GM12865 (cell line): ENCODE measurements at places on chromosomes 4 and X.

- DNase-seq = no peak
Measured at GRCh38 chrX:17566740-17567139, 170.6 kb upstream of the SCML1 start.

- no peak for DNase-seq
Measured at GRCh38 chr4:121088867-121089266, 16.5 kb upstream of the NDNF start.

DNA sequence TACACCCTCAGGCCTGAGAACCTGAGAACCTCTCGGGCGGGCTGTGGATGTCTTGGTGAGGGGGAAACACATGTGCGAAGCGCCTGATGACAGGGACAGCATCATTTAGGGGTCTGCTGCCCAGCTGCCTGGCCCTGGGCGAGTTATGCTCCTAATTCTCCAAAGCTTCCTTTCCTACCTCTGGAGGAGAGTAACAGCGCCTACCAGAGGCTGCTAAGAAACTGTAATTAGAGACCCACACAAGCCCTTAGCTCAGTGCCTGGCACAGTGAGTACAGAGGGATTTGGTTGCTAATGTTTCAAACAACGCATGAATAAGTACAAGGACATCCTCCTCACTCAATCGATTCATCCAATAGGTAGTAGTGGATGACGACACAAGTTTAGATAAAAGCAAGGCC lies 40.4 kb downstream of the BCOR start:
- DNase-seq = no peak

- no peak for DNase-seq
Measured at GRCh38 chr4:6275898-6276806, 6.5 kb downstream of the WFS1 start.

- DNase-seq = no peak
Measured at GRCh38 chrX:76957485-76957884, 489.7 kb upstream of the FGF16 start.

DNA sequence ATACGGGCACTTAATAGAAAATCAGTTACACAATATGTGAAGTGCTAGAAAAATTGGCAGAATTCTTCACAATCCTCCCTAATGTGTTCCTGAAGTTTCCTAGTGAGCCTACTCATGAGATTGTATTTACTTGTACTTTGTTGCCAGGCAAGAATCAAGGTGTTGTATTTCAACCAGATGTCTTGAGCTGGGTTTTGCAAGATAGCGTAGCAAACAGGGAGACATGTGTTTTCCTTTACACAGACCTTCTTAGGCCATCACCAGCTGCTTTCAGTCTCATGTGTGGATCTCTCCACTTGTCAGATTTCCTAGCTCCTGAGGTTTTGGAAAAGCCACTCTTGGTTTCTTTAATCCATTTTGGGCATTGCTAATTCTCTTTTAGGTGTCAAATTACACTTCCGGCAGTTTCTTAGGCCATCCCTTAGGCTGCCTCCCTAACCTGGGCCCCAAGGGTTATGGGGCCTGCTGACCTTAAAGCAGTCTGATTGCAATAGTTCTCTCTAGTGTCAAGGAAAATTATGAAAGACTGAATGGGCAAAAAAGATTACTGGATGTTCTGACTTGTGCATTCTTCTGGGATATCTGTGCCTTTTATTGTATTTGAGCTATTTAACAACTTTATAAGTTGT lies 12.2 kb upstream of the EDA start:
- DNase-seq = no peak

DNA sequence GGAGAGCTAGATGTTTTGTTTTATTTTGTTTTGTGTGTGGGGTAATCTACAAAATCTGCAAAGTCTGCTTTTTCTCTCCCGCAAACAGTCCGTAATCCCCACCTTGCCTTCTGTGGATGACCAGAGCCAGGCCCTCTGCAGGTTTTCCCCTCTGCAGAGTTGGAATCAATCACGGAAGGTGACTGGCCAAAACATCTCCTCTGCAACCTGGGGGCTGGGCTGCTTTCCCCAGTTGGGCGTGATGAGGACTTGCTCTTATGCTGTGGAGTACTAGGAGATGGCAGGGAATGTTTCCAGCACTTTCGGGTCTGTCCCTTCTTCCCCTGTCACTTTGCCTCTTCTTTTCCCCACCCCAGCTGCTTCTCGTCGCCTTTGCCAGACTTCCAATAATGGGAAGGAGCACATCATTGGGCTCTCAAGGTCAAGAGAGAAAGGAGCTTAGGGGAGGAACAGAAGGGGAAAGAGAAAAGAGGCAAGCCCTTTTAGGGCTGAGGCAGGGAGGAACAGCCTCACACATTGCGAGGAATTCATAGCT lies 1.1 kb downstream of the TMEM35A start:
- DNase-seq = no peak

DNA sequence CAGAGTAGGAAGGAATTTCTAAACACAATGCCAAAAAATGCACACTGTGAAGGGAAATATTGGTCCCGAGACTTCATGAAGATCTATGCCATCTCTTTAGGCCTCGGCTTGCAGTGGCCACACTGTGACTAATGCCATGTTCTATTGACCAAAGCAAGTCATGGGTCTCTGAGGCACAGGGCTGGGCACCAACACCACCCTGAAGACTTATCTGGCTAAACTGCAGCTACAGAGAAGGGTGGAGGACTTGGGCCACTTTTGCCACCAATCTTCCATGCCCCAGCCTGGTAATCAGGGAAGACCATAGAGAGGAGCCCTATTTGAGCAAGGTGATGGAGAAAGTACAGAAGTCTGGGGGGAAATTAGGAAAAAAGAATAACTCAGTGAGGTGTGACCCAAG lies 42.1 kb downstream of the HMX1 start:
- DNase-seq = no peak

DNA sequence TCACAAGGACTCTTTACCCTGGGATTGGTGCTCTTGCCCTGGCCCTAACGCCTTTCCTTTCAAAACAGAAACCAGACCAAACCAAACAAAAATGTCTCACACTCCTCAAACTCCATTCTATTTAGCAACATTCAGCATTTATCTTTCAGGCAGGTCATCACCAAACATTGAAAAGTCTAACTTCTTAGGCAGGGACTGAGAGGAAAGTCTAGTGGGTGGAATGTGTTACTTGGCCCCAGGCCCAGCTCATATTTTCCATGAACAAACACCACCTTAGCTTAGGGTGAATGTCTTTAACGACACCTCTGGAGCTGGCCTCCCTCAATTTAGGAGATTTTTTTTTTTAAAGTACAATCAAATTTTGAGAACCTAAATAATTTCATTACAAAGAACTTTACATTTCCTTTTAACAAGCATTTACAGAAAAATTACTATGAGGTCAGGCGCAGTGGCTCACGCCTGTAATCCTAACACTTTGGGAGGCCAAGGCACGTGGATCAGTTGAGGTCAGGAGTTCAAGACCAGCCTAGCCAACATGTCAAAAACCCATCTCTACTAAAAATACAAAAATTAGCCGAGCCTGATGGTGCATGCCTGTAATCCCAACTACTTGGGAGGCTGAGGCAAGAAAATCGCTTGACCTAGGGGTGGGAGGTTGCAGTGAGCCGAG lies 10.2 kb upstream of the N4BP2 start:
- DNase-seq = no peak

DNA sequence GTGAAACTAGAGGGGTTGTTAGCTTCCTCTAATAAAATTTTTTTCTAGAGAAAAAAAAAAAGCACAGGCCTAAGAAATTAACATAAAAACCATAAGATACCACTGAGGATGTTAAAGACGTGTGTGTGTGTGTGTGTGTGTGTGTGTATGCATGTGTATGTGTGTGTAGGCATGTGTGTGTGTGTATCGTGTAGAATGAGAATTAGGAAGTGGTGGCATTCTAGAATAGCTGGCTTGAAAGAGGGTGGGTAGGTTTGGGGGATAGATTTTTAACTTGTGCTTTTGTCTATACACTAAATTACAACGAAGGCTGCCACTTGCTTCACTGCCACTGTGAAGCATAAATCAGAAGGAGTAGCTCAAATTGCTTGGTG lies 22.5 kb upstream of the AFM start:
- DNase-seq = no peak

GRCh38 chr4:170128219-170128804 lies 38.6 kb upstream of the AADAT start:
- DNase-seq = no peak

DNA sequence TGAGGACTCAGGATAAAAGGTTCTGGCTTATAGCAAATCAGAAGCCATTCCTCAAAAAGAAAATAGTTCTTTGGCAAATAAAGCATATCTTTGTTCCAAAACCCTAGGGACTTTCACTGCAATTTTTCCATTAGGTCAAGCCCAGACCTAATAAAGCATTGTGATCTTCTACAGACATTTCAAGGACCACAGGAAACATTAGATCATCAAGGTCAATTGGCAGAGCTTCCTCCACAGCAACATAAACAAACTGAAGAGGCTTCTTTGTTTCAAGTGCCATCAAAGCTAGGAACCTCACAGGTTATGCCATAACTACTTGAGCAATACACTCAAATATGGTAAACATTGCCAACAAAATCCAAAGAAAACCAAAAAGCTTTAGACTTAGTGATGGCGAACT lies 144.9 kb downstream of the ANXA5 start:
- no peak for DNase-seq

DNA sequence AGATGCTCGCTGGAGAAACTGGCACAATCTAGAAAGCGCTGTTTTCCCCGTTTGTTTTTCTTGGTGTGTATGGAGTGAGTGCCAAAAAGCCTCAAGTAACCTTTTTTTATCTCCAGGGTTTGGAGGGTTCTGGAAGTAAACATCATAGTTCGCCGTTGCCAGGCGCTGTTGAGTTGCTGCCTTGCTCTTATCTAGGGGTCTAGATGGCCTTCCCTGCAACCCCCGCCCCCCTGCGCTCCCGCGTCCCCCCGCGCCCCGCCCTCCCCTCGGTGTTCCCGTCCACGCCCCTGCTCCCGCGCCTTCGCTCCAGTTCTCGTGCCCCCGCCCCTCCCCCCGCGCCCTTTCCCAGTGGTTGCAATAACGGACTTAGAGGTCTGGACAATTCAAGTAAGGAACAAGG lies 555 bp upstream of the GCNA start:
- no peak for DNase-seq

- no peak for DNase-seq
Measured at GRCh38 chr4:40600850-40601249, 28.8 kb downstream of the RBM47 start.

DNA sequence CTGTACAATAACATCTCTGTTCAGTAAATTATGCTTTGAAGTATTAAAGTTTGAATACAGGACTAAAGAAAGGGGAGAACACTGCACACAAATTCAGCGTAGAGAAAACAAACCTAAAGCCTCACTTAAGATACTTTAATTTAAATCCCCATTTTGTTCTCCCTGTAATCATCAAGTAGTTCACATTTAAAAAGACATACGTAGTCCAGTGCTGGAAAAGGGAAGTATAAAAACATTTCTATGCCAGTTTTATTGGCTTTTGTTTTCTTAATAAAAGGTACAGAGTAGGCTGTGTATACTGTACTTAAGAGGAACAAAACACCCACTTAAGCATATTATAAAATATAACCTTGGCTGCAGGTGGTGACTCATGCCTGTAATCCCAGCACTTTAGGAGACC lies 101.6 kb downstream of the FGF16 start:
- no peak for DNase-seq

DNA sequence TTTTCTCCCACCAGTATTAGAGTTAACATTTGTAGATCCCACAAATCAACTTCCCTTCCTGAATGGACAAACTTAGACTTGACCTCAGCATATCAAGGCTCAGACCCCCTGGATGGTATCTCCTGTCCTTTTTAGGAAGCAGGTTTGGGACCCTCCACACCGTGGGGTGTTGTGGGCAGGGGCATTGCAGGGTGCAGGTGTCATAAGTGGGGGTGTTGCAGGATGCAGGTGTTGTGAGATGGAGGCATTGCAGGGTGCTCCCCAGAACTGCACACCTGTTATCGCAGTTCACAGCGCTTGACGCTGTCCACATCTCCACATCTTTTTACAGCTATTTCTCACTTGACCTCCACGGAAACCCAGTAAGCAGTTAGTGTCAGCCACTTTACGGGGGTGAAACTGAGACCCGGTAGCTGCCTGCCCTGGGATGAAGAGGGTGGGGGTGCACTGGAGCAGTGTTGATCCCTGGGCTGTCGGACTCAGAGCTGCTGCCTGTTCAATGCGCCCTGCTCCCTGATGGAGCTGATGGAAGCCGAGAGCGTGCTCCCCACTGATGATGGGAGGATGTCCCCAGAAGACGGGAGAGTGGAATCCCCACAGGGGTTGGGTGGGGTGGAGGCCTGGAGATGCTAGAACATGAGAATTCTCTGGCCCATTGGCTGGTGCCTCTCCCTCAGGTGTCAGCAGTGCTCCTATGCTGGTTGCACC lies 25.3 kb downstream of the SH3TC1 start:
- no peak for DNase-seq

DNA sequence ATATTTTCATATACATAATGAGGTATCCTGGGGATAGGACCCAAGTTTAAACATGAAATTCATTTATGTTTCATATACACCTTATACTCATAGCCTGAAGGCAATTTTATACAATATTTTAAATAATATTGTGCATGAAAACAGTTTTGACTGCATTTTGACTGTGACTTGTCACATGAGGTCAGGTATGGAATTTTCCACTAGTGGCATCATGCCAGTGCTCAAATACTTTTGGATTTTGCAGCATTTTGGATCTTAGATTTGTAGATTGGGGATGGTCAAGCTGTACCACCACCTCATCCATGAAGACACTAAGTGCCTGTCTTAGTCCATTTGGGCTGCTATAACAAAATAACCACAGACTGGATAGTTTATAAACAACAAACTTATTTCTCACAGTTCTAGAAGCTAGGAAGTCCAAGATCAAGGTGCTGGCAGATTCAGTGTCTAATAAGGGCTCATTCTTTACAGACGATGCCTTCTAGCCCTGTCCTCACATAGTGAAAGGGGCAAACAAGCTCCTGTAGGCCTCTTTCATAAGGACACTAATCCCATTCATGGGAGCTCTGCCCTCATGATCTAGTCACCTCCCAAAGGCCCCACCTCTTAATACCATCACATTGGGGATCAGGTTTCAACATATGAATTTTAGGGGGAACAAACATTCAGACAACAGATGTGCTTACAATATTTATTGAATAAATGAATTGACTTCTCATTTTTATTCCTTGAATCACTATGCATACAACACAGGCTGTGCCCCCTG lies 9.4 kb downstream of the NUDT6 start:
- DNase-seq = no peak

GRCh38 chrX:111090458-111090857 lies 5.5 kb upstream of the PAK3 start:
- no peak for DNase-seq
